ENCODE measurements at places on chromosomes 3 and 15.
A peak's percentile ranks its signal among the peaks of the same experiment; 100 is the strongest.

GRCh38 chr3:149934524-149934923 lies 36.2 kb downstream of the PFN2 start:
- no peak for DNase-seq

DNA sequence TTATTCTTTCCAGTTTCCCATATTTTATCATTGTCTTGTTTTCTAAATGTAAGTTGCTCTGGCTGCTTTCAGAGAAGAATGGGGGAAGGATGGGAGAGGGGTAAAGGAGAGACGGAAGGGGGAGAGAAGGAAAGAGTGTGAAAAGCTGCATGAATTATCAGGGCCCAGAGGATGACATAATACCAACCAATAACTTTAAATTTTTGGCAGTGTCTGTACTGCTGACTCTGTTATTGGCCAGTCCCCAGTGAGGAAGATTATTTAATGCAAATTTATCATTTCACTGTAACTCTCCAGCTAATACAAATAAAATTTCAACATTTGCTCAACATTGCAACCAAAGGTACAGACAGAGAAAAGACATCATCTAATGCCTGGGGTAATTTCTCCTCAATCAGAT lies 551.7 kb upstream of the CFAP20DC start:
- no peak for DNase-seq

GRCh38 chr3:21839592-21839991 lies 88.6 kb upstream of the ZNF385D start:
- DNase-seq: peak; percentile 66

DNA sequence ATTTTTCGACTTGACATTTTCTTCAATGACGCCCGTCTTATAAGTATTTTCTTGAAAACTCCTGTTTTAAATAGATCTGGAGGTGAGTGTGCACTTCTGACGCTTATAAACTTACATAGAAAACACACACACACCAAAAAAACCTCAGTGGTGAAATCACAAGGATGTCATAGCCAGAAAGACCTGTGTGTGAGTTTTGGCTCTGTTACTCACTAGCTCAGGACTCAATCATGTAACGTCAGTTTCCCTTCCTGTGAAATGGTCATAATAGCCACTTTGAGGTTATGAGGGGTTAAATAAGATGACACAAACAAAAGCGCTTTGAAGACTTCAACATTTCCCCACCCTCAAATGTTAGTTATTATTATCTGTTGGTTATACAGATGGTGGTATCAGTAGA lies 1.8 kb downstream of the IL20RB start:
- DNase-seq: no peak

- no peak for DNase-seq
These were observed 312.3 kb downstream of the SV2B start for GRCh38 chr15:91412138-91412928.

DNA sequence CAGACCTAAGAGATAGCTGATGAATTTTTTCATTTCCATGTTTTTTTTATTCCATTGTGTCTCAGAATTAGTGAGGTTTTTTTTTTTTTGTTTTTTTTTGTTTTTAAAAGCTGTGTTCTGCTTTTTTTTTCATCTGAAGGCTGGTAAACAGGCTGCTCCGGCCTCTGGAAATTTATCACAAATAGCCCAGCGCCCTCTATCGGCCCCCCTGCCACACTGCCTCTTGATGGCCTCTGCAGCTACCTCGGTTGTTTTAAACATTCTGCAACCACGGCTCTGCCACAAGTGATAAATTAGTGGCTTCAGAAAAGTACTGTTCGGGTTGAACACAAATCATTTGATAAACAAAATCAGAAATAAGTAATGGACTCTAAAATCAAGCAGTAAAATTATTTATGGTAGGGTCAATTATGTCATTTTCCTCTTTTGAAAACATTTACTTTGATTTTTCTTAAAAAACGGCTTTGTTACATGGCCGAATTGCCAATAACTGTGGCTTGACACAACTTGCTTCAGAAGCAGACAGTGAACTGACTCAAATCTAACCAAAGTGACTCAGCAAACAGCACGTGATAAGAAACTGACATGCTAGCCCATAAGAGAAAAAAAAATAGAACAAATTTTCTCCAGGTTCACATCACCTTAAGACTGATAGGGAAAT lies 87.8 kb downstream of the RSL24D1 start:
- peak; percentile 80 for DNase-seq

DNA sequence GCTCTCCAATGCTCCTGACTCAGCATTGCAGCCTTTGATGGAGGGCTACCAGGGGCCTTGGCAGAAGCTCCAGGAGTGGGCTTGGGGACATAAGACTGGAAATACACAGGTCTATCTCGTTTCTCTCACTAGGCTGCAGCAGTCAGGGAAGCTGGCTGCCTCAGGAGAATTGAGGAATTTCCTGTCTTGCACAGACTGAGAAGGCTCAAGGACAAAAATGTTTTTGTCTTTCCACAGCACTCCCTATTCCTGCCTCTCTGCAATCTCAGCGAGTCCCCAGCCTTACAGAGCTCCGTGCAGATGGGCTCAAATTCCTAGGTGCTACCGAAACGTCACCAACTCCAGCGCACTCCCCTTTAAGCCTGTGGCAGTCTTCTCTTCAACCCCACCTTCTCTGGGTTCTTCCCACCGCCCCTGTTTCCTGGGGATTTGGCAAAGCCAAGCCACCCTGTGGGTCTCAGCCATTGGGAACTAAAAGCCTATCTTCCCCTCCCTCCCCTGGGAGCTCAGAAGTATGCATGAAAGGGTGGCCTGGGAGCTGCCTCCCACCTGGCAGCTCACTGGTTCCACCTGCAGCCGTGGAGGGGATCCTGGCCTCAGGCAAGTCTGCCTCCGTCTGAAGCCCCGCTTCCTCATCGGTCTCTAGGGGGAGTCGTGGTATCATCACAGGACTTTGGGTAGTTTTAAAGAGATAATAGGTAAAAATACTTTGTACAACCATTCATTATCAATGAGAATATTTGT lies 322.6 kb upstream of the FRG2C start:
- no peak for DNase-seq

DNA sequence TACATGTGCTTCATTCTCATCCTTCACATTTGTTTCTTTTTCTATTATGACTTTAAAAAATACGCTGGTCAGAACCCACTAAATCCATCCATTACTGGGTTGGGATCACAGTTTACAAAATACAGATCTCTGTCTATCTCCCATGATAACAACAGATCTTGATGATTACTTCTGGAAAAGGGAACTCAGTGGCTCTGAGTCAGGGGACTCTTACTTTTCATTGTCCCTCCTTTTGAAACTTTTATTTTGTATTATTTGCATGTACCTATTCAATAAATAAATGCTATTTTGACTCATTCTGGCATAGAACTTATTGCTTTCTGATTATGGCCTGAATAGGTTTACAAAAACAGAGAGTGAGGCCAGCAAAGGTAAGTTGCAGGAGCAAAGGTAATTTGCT lies 11.6 kb upstream of the RASGRP1 start:
- DNase-seq: no peak

GRCh38 chr15:39736412-39737195 lies 46.0 kb downstream of the FSIP1 start:
- DNase-seq: no peak

GRCh38 chr15:36737430-36737891 lies 158.0 kb downstream of the CDIN1 start:
- no peak for DNase-seq

GRCh38 chr3:117047951-117048705 lies 338.5 kb downstream of the TUSC7 start:
- DNase-seq: no peak

DNA sequence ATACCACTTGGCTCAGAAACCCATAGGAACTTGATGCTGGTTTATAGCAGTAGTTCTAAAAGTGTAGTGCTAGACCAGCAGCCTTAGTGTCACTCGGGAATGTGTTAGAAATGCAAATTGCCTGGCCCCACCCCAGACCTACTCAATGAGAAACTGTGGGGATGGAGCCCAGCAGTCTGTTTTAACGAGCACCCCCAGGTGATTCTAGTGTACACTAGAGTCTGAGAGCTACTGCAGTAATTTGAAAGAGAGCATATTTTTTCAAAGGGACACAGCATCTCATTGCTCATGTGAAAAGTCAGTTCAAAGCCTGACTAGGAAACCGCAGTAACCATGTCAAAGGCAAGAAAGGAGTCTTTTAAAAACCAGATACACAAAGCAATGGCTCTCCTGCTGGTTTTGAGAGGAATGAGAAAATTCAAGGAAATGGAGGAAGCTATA lies 313.4 kb downstream of the SQOR start:
- peak; percentile 85 for DNase-seq

DNA sequence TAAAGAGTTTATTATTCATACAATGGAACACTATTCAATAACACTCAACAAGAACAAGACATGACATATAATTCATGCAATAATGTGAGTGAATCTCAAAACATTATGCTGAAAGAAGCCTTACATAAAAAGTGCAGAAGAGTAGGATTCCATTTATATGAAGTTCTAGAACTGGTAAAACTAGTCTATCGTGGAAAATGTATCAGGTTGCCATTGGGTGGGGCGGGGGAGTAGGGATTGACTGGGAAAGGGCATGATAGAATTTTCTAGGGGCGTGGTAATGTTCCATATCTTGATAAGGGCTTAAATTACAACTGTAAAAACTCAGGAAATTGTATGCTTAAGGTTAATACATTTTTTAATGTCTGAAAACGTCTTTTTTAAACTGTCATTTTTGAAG lies 247.9 kb downstream of the SATB1 start:
- no peak for DNase-seq

DNA sequence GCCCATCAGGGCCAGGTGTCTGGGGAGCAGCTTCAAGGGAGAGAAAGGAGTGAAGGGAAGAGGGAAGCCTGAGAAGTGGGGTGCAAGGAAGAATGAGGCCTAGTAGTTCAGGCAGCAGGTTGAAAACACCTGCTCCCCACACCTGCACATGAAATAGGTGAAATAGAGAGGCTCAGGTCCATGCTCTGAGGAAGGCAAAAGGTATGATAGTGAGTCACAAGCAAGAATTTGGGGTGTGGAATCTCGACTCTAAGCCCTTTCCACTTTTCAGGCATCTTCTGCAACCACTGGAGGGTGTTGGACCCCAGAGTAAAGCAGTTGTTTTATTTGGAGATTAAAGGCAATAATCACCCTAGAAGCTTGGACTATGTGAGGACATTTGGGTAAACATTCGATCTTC lies 157.5 kb downstream of the CTNNB1 start:
- DNase-seq: no peak

- DNase-seq: no peak
These were observed 167.2 kb downstream of the APBA2 start for GRCh38 chr15:29053006-29053405.

GRCh38 chr3:127043731-127044510 lies 61.0 kb downstream of the PLXNA1 start:
- DNase-seq: peak; percentile 54

DNA sequence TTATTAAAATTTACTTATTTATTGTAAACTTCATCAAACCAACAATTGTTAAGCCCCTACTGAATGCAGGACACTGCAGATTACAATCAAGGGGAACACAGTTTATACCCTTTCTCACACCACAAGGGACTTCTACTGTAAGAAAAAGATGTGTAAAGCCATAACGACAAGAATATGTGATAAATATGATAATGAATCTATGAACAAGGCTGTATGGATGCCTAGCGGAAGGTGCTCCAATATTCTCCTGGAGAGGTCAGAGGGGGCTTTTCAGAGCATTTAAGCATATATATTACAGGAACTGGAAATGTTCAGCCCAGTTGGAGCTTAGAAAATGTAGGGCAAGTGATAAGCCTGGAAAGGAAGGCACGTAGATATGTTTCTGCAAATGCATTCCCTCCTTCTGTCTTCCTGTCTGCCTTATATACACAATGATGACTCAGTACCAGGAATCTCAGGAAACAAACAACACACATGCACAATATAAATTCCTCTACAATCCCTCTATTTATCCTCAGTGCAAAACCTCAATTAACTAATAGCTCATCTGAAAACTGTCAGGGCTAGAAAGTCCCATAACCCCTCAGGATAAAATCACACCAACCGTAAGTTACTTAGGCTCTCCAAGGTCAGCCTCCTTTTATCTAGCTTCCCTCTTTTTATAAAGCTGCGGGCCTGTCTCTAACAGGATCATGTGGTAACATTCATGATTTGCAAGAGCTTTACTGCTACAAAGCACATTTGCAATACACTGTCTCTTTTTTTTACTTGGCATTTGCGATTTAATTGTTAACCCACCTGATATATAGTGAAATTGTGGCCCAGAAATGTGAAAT lies 393.1 kb downstream of the LPP start:
- no peak for DNase-seq

DNA sequence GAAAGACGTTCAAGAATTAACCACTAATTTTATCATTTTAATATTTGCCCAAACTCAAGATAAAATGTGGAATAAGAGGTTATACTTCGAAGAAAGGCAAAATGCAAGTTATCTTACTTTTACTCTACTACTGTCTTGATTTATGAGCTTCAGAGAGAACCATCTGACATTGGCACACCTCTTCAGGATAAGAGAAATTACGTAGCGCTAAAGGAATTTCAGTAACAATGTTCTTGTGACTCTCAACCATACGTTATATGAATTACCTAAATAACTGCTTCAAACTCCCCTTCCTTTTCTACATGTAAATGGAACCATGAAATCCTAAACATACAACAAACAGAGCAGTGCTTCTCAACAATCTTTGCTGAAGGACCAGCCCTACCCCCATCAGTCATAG lies 96.8 kb downstream of the ZNF385D start:
- DNase-seq: no peak

- DNase-seq: no peak
These were observed 56.4 kb downstream of the LSAMP start for GRCh38 chr3:116388867-116389385.

GRCh38 chr3:126907557-126907956 lies 75.4 kb upstream of the PLXNA1 start:
- no peak for DNase-seq

DNA sequence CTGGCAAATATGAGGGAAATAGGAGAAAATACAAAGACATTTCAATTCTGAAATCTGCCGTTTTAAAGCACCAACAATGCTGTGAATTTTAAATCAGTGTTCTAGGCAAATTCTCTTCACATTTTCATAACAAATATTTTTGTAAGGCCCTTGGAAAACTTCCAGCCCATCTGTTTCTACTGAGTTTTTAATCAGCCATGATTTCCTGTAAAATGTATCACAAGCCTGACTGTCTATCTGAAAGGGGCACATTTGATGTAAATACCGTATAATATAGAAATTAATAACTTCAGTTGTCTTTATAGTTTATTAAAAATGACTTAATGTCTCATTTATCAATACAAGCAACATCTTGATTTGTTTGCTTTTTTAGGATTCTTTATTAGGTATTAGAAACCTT lies 454.7 kb downstream of the PYDC2 start:
- DNase-seq: no peak

GRCh38 chr3:192121923-192122322 lies 605.4 kb downstream of the FGF12 start:
- DNase-seq: no peak

DNA sequence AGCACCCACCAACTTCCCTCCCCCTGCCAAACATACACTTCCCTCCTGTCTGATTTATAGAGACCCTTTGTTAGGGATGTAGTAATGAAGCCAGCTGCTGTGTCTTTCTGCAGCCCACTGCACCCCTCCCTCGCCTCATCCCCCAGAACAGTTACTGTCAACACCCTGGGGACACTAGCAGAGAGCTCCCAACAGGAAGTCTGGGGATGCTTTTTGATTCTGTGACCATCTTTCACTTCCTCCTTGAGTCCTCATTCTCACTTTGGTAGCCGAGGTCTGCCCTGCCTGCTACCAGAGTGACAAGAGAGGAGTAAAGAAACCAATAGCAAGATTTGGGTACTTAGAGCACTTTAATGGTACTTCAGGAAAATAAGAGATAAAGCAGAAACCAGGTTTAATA lies 201.6 kb downstream of the SATB1 start:
- no peak for DNase-seq

Measured in islet precursor cell (in vitro differentiated cells).